ENCODE measurements at places on chromosomes 2 and 18.

- no peak for DNase-seq
These were observed 34.0 kb upstream of the IL37 start for GRCh38 chr2:112876971-112877361.

GRCh38 chr18:34990597-34990996, 50.6 kb upstream of the MAPRE2 start:
- DNase-seq, result no peak

DNA sequence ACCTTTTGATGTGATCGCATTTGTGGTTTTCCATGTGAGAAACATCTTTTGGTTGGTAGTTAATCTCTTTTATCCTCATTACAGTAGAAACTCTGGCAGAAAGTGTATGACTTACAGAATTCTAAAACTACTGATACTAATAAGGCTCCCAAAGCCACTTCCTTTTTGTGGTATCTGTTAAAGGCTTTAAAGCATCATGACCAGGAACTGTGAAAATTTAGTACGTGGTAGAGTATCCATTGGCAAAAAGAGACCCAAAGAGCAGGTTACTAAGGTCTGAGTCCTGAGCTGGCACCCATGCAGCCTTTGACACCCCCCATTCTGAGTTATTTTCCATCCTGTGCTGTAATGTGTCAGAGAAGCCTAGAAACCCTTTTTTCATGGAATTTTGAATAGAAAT, 94.5 kb downstream of the DPP4 start:
- no peak for DNase-seq

DNA sequence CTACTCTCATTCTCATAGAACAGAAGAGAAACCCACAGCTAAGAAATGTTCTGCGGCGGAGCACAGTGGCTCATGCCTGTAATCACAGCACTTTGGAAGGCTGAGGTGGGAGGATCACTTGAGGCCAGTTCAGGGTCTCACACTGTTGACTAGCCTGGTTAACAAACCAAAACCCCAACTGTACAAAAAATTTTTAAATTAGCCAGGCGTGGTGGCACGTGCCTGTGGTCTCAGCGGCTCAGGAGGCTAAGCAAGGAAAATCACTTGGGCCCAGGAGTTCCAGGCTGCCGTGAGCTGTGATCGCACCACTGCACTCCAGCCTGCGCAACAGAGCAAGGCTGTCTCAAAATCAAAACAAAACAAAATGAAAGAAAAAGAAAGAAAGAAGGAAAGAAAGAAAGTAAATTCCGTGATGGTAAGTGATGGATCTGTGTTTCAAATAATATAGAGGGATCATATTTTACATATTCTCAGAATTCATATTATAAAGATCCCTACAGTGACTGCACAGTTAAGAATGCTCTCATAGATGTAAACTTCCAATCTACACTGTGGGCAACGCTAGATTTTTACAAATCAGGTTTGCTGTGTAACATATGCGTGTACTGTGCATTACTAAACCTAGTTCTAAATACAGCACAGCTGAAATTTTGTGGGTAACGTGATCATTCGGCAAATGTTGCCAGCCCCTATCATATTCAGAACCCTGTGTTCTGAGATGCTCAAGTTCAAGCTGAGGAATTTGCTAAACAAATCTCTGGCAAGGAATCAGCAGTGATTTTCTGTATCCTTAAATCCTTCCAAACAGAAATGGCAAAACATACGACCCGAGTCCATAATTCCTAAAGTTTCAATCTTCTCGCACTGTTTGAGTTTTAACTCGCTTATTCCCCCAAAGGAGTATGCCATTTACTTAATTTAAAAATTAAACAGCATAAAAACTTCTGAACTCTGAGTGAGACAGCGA, 1.2 kb upstream of the RAB12 start:
- no peak for DNase-seq

DNA sequence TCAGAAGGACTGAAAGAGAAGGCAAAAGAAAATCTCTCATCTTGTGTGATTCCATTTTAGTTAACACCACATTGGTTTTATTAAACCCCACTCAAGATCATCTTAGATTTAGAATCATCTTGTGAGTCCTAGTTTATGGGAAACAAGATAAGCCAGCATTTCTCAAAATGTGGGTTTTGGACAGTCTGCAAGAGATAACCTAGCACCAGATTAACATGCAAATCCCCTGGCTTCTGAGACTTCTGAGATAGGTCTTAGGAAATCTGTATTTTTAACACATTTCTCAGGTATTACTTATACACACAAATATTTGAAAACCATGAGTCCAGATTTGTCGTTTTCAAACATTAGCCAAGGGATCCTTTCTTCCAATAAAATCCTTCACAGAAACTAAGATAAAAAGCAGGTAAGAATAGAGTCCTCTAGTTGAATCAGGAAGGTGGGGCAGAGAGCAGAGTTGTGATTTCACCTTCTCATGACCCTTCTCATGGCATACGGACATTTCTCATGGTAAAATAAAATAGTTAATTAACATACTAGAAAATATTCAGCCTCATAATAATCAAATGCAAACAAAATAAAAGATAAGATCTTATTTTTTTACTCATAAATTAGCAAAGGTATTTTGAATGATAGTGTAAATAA, 287.2 kb upstream of the FN1 start:
- DNase-seq, result no peak

- no peak for DNase-seq
These were observed 77.0 kb upstream of the TMEM200C start for GRCh38 chr18:5972298-5972697.

GRCh38 chr18:78860117-78860516, 119.5 kb upstream of the SALL3 start:
- DNase-seq, result no peak

- no peak for DNase-seq
These were observed 101.6 kb downstream of the SLC4A3 start for GRCh38 chr2:219728991-219729487.

GRCh38 chr2:62423883-62424458, 82.0 kb downstream of the TMEM17 start:
- peak; percentile 26 for DNase-seq

DNA sequence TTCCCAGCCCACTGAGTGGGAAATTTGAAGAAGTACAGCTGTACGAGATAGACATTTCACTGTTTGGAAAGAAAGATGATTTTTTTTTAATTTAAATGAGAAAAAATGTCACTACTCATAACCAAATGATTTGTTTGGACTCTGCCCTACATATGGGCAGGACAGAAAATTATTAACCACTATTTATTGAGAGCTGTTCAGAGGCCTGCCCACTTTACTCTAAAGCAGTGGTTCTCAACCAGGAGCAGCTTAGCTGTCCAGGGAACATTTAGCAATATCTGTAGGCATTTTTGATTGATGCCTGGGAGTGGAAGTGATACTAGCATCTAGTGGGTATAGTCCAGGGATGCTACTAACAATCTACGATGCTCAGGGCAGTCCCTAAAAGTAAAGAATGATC, 13.4 kb upstream of the DTNA start:
- DNase-seq, result no peak

DNA sequence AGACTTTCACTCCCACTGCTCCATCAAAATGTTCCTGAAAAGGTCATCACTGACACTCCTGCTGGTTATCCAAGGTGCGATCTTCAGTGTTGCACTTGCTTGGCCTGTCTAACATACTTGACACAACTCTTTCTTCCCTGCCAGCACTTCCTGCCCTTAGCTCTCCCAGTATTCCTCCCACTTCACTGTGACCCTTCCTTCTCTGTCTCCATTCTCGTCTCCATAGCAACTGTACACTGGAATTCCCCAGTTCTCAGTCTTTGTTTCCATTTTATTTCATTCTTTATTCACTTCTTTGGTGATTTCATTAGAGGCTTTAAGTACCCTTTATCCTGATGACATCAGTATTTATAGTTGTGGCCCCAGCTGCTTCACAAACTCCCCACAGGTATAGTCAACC, 333.0 kb downstream of the IRS1 start:
- DNase-seq, result no peak

GRCh38 chr2:142693171-142693950, 184.1 kb upstream of the KYNU start:
- no peak for DNase-seq

GRCh38 chr2:157124731-157125130, 132.8 kb upstream of the GALNT5 start:
- DNase-seq, result no peak

DNA sequence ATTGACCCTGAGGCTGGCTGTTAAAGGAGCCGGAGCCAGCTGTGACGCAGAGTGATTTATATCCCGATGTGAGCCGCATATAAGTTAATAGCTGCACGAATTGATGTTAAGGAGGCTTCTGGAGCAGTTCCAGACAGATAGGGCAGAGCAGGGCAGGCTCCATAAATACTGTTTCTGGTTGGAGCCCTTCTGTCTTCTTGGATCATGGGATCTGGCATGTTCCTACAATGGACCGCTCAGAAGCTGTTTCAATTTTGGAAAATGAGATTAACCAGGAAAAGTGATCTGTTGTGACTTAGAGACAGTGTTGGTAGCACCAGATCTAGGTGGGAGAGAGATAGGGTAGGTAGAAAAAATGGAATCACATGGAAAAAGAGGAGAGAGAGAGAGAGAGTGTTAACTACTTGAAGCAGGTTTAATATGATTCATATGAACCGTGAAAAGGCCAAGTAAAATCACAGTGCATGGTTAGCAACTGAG, 4.8 kb upstream of the IGFBP5 start:
- no peak for DNase-seq

- DNase-seq, result no peak
These were observed 14.2 kb downstream of the TET3 start for GRCh38 chr2:73998933-73999332.

GRCh38 chr2:145402706-145403277, 882.9 kb upstream of the ZEB2 start:
- no peak for DNase-seq

GRCh38 chr2:233820774-233821105, 33.6 kb downstream of the HJURP start:
- DNase-seq, result no peak

DNA sequence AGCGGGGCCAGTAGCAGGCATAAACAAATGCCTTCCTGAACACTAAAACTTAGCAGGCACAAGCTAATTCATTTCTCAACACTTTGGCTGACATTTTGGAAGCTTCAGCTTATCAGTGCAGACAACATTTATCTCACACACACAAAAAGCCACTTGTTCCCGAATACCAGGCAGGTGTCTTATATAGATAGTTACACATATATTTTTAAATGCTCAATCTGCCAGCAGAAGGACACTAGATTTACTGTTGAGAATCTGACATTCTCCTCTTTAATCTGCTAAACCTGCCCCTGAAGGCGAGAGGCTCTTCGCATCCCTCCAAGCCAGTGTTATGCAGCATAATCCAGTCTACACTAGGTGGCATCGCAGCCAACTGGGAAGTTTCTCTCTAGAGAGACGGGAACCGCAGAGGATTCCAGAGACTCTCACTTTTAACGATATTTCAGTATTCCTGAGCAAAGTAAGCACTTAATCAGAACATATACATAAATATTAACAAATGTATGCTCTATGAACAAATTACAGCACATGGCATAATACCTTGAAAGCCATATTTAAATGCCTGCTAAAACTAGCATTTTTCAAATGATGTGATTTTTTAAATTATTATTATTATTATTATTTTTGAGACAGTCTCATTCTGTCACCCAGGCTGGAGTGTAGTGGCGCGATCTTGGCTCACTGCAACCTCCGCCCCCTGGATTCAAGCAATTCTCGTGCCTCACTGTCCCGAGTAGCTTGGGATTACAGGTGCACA, 90.2 kb upstream of the SCG2 start:
- peak; percentile 43 for DNase-seq

DNA sequence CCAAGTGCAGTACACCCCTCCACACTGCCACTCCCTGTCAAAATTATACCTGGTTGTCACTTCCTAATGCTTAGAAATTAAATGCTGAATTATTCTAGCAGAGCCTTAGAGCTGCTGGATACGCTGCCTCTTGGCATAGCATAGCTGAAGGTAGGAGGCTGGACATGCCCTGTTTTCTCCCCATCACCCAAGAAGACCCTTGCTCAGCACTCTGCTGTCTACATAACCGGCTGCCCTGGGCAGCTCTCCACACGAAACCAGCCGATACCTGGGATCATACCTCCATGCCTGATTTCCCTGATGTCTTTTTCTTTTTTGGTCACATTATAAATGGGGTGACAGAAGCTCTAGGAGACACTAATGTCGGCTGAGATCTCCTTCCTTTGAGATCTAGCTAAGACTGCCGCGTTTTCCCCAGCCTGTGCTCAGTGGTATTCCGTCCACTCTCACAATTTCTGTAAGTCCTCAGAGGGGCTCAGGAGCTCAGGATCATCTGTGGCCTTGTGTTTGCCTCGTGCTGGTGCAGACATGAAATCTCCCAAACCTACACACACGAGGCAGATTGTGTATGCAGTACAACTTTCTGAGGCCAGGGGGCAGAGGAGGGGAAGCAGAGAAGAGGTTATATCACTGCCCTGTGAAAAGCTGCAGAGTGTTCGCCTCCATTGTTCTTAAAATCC, 13.5 kb upstream of the ZAP70 start:
- peak; percentile 60 for DNase-seq

- peak; percentile 33 for DNase-seq
These were observed 813 bp upstream of the MEIS1 start for GRCh38 chr2:66433945-66434678.

GRCh38 chr18:28125051-28125450, 51.9 kb downstream of the CDH2 start:
- no peak for DNase-seq

DNA sequence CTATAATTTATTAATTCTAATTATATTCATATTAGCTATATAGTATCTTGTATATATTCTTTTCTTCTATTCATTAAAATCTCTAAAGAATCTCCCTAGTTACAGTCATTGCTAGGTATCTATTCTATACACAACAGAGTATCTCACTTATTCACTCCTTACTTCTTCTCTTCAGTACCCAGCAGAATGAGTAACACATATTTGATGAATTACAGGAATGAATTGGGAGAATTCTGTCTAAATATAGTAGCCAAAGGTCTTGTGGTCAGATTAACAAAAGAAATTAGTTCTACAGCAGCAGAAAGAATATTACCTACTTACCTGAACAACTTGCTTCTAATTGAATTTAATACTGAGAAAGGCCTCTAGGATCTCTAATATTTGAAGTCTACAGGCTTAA, 758.0 kb upstream of the ZEB2 start:
- no peak for DNase-seq

- DNase-seq, result no peak
These were observed 6.0 kb downstream of the IRS1 start for GRCh38 chr2:226793646-226794045.

Data from dermis microvascular lymphatic vessel endothelial cell (primary cell).